ENCODE measurements at places on chromosomes 3 and 15. TPM values are rescaled to one million over a fixed set of nuclear protein-coding genes. Genes with fewer than 3 reads are reported as not detected.

RYK gene
- total RNA-seq = 28.9 TPM

RSL24D1 gene
- total RNA-seq = 90.7 TPM

FMN1 gene
- total RNA-seq = 0.38 TPM

OIP5 gene
- total RNA-seq = 11.8 TPM

TSEN2 gene
- 19.8 TPM for total RNA-seq

WDR93 gene
- total RNA-seq = 0.26 TPM

Data from A549 treated with dexamethasone at 1 μM for 4 hours (cell line).